ENCODE measurements at places on chromosomes 3 and 15.
A peak's percentile ranks its signal among the peaks of the same experiment; 100 is the strongest.

- DNase-seq, result no peak
These were observed 429.9 kb downstream of the IL5RA start for GRCh38 chr3:2680236-2680635.

GRCh38 chr15:94110476-94111130, 120.8 kb upstream of the MCTP2 start:
- no peak for DNase-seq

GRCh38 chr3:162769564-162769963, 1273.0 kb downstream of the OTOL1 start:
- DNase-seq, result no peak

GRCh38 chr15:25678500-25678855, 184.6 kb downstream of the ATP10A start:
- DNase-seq, result no peak

- DNase-seq, result no peak
These were observed 91.0 kb upstream of the CHMP2B start for GRCh38 chr3:87136066-87136596.

- no peak for DNase-seq
These were observed 140.5 kb downstream of the TLE3 start for GRCh38 chr15:69957175-69957574.

DNA sequence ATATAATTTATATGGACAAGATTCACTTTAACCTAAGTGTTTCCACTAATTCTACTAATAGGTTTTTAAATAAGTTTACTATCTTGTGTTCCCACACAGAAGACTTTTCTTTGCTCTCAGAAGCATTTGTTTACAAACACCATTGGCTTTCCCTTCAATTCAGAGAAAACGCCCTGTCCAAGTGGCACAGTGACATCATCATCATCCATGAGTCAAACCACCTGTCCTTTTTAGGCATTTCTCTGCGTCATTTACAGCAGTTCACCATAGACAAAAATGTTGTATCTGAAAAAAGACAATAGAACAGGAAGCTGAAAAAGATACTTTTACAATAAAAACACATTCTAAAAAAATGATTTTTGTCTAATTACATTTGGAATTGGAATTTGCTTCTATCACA, 9.3 kb upstream of the BCL2L10 start:
- DNase-seq, result no peak

- no peak for DNase-seq
These were observed 901 bp downstream of the ALS2CL start for GRCh38 chr3:46692566-46692990.

- DNase-seq, result no peak
These were observed 1095.1 kb downstream of the IGSF11 start for GRCh38 chr3:117939425-117940027.

- DNase-seq, result no peak
These were observed 27.1 kb upstream of the TPRG1 start for GRCh38 chr3:189144645-189145044.

- no peak for DNase-seq
These were observed 168.3 kb upstream of the GBE1 start for GRCh38 chr3:81929697-81930096.

DNA sequence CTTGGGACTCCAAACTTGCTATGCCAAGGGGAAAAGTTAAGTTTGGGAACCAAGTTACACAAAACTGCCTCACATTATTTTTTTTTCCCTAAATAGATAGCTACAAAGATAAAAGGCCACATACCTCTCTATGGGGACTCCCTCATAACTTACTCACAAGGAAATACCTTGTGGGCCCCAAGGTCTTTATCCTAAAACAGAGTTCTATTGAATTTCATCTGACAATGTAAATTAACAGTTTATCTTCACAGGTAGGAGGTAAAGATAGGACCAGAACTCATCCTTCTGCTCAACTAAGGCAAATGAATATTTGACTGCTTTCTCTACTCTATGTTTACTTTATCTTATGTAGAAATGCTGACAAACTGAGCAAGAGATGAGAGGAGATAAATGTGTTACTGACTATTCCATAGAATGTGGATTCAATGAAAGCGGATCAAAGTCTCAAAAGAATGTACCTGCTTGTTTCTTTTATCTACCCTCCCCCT, 1278.0 kb downstream of the OTOL1 start:
- DNase-seq, result no peak

- DNase-seq, result no peak
These were observed 45.0 kb downstream of the DPH3 start for GRCh38 chr3:16219777-16220176.

GRCh38 chr3:64830681-64831080, 142.9 kb upstream of the ADAMTS9 start:
- DNase-seq, result no peak

- DNase-seq, result no peak
These were observed 295 bp downstream of the ZWILCH start for GRCh38 chr15:66505430-66505811.

- DNase-seq, result no peak
These were observed 4.7 kb upstream of the COL6A5 start for GRCh38 chr3:130340766-130341165.

DNA sequence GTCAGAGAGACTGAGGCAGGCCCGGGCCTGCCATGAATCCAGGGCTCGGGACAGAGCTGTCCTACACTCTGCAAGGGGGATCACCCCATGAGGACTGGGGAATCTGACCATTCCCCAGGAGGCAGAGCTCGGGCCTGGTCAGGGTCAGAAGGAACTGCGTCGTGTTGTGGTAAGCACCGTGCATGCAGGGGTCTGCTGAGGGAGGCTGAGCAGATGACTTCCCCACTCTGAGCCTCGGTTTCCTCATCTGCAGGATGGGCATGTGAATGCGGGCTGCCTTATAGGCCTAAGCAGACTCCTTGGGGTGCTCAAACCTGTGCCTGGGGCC, 61.6 kb upstream of the IQSEC1 start:
- no peak for DNase-seq

GRCh38 chr3:1007866-1008265, 85.0 kb upstream of the CNTN6 start:
- DNase-seq, result no peak

DNA sequence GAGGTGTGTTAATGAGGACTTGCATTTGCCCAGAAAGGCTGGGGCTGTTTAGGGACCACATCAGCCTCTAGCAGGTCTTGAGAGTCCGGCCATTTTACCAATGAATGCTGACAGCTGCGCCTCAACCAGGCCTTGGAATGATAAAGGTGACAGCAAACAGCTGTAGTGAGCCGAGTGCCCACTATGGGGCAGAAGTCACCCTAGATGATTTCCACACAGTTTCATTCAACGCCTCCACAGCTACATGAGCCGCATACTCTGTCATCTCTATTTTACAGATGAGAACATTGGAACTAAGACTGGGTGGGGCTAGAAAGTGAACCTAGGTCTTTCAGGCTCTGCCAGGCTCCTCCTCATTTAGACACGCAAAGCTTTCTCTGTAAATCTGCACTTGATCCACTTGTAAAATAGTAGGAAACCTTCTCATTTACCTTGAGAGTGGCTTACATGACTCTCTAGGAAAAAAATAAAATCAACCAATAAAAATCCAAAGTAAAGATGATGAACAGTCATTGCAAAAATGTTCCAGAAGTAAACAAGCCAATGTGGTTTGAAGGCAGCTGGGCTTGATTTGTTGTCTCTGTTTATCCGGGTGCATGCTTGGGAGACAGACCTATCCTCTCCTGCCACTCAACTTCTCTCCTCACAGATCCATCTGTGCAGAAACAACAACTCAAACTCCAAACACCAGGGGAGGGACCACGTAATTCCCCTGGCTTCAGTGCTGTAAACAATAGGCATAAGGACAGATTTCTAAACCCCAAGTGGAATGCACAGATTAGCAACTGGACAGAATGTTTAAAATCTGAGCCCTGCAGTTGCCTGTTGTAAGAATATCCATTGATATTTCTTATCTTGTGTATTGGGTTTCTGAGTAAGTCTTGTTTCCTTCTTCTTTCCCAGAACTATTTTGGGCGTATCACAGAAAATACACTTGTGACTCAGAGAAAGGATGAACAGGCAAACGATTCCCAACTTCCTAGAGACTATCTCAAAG, 31.5 kb upstream of the LDHAL6B start:
- peak; percentile 25 for DNase-seq

DNA sequence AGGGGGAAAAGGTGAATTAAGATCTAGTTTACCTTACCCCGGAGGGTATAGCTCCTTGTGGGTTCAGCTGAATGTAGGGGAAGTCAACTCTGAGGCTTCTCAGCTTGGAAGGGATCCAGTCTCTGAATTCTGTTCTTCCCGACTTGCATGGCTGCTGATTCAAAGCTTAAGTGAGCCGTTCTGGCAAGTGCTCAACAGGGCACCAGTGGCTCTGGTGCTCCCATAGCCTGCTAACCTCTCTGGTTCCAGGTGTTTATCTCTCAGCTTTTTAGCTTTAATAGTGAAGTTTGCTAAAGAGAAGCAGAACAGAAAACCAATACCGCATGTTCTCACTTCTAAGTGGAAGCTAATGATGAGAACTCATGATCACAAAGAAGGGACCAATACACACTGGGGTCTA, 46.3 kb upstream of the RBP1 start:
- DNase-seq, result no peak
